DMS53 (cell line): ENCODE measurements at places on chromosomes 1 and 21.

DNA sequence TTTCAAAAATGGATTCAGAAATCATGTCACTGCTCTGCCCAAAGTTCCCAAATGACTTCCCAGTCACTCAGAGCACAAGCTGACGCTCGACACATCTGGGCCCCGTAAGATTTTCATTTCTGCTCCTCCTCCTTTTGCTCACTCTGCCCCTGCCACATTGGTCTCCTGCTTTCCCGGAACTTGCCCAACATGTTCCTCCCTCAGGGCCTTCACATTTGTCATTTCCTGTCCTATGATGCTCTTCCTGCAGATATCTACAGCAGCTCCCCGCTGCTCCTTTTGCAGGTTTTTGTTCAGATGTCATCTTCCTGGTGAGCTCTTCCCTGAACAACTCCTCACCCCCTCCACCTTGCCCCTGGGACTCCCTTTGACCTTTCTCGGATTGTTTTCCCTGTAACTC lies 58.5 kb upstream of the IVNS1ABP start:
- DNase-seq = no peak

DNA sequence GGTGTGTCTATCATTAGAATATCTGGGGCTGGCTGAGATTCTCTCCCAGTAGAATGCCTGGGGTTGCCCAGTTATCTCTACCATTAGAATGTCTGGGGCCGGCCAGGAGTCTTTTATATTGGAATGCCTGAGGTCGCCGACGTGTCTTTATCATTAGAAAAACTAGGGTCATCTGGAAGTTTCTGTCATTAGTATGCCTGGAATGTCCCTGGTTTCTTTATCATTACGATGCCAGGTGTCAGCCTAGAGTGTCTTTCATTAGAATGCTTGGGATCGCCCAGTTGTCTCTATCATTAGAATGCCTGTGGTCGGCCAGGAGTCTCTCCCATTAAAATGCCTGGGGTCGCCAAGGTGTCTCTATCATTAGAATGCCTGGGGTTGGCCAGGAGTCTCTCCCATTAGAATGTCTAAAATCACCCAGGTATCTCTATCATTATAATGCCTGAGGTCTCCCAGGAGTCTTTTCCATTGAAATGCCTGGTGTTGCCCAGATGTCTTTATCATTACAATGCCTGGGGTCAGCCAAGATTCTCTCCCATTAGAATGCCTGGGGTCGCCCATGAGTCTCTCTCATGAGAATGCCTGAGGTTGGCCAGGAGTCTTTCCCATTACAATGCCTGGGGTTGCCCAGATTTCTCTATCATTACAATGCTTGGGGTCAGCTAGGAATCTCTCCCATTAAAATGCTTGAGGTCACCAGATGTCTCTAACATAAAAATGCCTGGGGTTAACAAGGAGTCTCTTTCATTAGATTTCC lies 53.2 kb downstream of the RNF187 start:
- no peak for DNase-seq

DNA sequence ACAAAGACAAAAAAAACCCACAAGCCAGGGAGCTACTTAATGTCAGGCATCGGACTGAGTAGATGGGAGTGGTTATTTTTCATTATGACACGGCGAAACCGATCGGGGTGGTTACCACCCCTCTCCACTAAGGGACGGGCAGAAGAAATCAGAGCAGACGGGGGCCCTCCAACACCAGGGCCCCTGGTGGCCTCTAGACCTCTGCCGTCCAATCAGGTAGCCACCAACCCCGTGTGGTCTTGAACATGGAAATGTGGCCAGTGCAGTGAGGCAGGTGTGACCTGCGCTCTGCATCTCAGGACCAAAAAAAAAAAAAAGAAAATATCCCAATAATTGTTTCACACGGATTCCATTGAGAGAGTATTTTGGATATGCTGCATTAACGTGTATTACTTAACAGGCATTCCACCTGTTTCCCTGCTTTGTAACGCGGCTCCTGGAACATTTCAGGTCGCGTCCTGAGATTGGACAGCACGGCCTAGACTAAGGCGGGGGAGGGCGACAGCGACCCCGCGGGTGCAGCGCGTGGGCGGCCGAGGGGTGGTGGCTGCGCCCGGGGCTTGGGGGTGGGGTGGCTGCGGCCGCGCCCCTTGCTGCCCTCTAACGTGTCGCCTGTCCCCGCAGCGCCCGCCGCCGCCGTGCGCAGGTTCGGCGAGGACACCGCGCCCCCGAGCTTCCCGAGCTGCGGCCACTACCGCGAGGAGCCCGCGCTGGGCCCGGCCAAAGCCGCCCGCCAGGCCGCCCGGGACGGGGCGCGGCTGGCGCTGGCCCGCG lies 48.3 kb downstream of the SIM2 start:
- peak; percentile 51 for DNase-seq

GRCh38 chr21:27321791-27322190 lies 354.9 kb upstream of the ADAMTS5 start:
- no peak for DNase-seq

GRCh38 chr1:63630238-63630637 lies 37.0 kb downstream of the PGM1 start:
- no peak for DNase-seq
